ENCODE measurements at places on chromosomes 5 and 9. TPM values are rescaled to one million over a fixed set of nuclear protein-coding genes. Genes with fewer than 3 reads are reported as not detected.
A peak's percentile ranks its signal among the peaks of the same experiment; 100 is the strongest.

Gene BTNL8
- not detected for total RNA-seq

Gene SMIM33
- total RNA-seq = not detected

Gene IL33
- not detected for total RNA-seq

Gene CATSPER3
- 0.61 TPM for total RNA-seq

Gene PDE8B
- total RNA-seq = 0.21 TPM

Gene IFNA2
- total RNA-seq = not detected

Gene PCDHGB2
- total RNA-seq = 10.9 TPM

DNA sequence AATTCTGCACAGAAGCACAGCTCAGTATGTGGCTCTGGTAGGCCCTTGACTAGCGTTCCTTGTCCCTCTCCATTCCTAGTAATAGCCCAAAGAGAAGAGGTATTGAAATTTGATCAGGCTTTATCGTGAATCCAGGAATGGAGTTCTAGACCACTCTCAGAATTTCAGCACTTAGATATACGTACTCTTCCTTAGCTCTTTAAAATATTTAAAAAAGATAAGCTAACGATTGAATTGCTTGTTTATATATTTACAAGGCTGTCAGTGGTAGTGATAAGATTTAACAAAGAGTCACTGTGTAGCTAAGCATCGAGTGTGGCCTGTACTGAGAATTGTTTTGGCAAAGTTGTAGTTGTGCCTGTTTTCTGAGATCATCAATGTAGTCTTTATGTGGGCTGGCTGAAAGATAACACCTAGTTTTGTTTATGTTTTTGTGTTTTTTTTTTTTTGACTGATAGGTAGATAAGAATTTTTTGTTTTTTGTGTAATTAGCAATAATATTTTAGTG, 2.5 kb downstream of the KIAA1958 start:
- DNase-seq = no peak

DNA sequence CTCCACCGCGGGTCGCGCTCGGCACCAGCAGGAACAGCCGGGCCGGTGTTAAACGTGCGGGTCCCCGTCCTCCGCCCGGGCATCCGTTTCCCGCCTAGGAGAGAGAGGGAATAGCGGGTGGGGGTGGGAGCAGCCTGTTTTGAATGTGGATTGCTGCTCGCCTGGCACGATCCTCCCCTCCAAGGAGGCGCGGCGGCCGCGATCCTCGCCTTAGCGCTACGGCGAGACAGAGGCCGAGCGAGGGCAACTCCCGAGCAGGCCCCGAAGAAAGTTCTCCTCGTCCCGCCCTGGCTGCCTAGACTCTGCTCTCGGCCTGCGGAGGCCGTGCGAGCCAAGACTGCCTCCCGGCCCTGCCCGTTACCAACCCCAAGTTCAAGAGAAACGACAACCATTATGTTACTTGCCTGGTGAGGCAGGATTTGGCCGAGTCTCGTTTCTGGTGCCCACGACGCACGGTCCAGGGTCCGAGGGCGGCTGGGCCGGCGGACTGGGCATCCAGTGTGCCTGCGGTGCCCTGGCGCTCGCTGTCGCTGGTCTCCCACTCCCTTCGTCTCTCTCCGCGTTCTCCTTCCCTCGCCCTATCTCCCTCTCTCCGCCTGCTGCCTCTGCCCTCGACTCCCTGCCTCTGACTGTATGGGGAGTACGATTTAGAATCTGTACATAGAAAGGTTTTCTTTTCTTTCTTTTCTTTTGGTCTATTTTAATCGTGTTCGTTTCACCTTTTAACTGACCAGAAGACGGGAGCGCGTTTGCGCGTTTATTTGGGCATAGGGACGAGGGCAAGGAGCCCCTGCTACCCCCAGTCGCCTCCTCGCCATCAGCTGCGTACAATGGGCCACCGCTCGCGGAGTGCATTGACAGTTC, 724 bp downstream of the NR2F1-AS1 start:
- no peak for DNase-seq

GRCh38 chr5:96093340-96093739, 131.7 kb upstream of the ELL2 start:
- DNase-seq = no peak

DNA sequence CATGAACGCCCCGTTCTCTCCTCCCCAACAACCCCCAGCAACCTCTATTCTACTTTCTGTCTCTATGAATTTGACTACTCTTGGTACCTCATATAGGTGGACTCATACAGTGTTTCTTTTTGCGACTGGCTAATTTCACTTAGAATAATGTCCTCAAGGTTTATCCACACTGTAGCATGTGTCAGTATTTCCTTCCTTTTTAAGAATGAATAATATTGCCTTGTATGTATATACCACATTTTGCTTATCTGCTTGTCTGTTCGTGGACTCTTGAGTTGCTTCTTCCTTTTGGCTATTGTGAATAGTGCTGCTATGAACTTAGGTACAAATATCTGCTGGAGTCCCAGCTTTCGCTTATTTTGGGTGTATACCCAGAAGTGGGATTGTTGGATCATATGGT, 42.7 kb downstream of the IQGAP2 start:
- DNase-seq = no peak

DNA sequence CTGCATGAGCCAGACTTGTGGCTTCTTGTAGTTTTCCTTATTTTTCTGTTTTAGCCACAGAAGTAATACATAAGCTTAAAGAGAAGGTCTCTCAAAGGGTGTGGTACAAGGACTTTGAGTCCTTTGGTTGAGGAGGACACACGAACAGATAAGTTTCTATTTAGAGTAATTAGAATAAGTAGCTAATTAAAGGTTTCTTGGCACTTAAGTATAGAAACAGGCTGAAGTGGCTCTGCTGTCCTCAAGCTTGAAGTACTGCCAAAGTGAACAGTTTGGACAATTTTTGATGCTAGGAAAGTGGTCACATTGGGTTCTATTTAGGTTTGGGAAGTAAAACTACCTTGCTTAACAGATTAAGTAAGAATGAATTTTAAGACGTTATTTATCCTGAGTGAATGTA, 278.3 kb upstream of the MPDZ start:
- DNase-seq = no peak

GRCh38 chr5:150469718-150470469, 20.4 kb upstream of the RPS14 start:
- no peak for DNase-seq

DNA sequence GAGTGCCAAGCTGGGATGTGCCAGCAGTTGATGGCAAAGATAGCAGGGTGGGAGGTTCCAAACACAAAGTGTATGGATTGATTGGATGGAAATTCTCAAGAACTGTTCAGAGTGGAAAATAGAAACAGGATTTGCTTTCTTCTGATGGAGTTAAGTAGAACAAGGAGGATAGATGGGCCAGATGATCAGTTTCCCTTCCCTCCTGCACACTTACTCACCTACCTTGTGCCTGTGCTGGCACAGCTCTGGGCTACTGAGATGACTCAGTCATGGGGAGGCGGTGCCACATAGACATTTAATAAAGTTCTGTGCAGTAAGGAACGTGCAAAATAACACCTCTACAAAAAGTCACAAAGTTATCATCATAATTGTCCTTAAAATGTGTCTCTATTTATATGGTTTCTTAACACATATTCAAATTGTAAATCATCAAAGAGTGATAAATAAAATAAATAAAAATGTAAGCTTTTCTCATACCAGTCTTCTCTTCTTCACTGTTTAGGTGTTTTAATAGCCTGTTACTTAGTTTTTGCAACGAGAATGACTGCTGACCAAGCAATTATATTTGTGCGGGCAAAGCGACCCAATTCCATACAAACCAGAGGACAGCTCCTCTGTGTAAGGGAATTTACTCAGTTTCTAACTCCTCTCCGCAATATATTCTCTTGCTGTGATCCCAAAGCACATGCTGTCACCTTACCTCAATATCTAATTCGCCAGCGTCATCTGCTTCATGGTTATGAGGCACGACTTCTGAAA, 12.7 kb downstream of the PTPDC1 start:
- DNase-seq = no peak

- no peak for DNase-seq
Observed at GRCh38 chr5:39505363-39505762, 80.6 kb upstream of the DAB2 start.

- DNase-seq = peak; percentile 38
Observed at GRCh38 chr5:168947212-168947868, 353.6 kb downstream of the SLIT3 start.

DNA sequence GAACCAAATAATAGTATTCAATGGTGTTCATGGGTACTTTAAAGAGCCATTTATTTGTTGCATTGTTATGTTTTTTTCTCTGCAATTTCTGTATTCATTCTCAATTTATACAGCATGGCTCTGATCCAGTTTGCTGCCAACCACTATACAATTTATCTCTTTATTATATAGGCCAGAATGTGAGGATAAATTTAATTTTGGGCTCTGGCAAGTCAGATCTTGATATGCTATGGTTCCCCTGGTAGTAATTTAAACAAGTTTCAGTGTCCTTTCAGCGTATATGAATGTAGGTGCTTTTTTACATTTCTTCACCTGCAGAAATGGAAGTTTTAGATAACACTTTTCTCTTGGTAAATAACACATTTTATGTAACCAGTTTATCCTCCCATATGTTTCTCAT, 1118.0 kb upstream of the SEMA6A start:
- no peak for DNase-seq

DNA sequence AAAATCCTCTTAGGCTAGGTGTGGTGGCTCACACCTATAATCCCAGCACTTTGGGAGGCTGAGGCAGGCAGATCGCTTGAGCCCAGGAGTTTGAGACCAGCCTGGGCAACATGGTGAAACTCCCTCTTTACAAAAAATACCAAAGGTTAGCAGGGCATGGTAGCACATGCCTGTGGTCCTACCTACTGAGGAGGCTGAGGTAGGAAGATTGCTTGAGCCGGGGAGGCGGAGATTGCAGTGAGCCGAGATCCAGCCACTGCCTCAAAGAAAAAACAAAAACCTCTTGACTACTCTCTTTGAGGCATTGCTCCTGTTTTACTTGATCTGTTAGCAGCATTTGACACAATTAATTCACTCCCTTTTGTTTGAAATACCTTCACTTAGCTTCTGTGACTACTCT, 20.7 kb downstream of the KIF2A start:
- no peak for DNase-seq

- no peak for DNase-seq
Observed at GRCh38 chr9:9874270-9874669, 738.5 kb downstream of the PTPRD start.

DNA sequence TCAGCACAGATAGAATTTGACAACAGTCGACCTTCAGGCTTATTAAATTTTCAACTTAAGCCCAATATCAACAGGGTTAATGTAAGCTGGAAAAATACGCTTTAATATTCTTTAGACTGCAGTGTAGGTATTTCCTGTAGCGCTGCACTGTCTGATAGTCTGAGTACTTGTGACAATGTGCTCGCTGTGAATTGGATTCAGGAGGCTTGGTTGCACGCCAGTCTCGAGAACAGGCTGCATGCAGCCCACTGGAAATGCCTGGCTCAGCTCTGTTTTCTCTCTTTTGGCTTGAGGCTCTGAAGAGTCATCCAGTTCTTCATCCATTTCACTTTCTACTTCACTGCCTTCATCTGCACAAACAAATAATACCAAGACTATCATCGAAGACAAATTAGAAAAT, 300.9 kb downstream of the RFX3 start:
- DNase-seq = no peak

- no peak for DNase-seq
Observed at GRCh38 chr5:5231576-5231975, 91.4 kb downstream of the ADAMTS16 start.

GRCh38 chr9:135839516-135839915, 67.8 kb downstream of the CAMSAP1 start:
- no peak for DNase-seq

GRCh38 chr9:23821375-23822181, 4.5 kb downstream of the ELAVL2 start:
- no peak for DNase-seq

DNA sequence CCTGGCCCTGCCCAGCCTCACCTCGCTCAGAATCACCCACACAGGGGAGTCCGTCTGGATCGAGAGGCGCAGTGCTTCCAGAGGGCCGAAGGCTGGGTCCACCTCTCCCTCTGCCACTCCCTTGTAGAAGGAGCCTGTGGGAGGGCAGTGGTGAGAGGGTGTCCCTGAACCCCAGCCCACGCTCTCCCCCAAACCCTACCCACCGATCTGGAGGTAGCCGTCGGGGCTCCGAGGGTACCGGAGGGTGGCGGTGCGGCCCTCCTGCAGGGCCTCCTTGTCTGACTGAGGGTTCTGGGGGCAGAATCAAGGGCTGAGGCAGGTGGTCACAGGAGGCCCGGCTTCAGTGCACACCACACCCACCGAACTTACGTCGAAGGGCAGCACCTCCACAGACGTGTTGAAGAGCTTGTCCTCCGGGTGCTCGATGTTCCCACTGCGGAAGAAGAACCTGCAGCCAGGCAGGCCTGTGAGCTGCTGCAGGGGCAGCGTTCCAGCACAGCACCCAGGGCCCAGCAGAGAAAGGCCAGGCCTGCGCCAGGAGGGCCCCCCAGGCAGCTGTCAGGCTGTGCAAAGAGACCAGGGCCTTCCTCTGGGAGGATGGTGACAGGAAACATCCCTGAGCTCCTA, 4.5 kb downstream of the LTC4S start:
- no peak for DNase-seq

- DNase-seq = no peak
Observed at GRCh38 chr9:124725068-124725452, 46.1 kb downstream of the NR6A1 start.

DNA sequence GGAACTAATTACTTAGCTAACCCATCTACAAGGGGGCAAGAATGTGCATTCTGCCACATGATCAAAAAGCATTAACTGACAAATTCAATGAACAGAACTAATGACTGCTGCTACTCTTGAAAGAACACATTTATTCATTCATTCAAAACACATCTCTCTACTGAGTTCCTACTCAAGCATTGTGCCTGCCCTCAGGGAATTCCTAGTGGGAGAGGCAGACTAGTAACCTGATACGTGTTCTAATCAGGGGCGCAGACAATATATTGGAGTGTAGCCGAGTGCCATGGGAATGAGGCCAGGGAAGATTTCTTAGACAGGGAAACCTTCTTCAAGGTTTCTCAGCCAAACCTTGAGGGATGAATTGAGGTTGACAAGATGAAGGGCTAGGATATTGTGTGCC, 56.7 kb upstream of the PAPPA start:
- DNase-seq = no peak

GRCh38 chr9:86703346-86703745, 244.0 kb downstream of the GAS1 start:
- DNase-seq = no peak

DNA sequence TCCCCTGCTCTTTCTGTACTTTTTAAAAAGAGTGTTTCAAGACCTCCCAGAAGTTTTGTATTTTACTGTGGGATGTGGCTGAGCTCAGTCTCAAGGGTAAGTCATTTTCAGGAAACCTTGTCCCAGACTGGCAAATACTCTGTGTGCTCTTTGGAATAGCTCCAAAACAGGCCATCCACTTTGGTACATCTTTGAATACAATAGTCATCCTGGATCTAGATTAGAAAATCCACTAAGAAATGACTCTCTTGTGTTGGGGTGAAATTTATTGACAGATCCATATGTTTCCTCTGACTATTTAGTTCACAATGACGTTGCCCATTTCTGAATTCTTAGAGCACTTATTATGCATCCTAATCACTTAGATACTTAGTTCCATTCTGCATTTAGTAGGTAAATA, 95.2 kb downstream of the PLCXD3 start:
- DNase-seq = no peak

- no peak for DNase-seq
Observed at GRCh38 chr5:120684213-120684612, 220.1 kb downstream of the PRR16 start.

Measured in OCI-LY7 (cell line).